ENCODE measurements at places on chromosomes 4 and X. TPM values are rescaled to one million over a fixed set of nuclear protein-coding genes. Genes with fewer than 3 reads are reported as not detected.

GRCh38 chr4:185122681-185123345 is 20.3 kb upstream of the SLC25A4 start:
- H3K27ac ChIP-seq: no peak overlapping the region
- peaks cover 4% of the 10 kb centered on the region for H3K27me3 ChIP-seq
- H3K4me1 ChIP-seq: peaks cover 34% of the 10 kb centered on the region
- no peaks in the 10 kb centered on the region for H3K36me3 ChIP-seq
- no peak overlapping the region for H3K4me3 ChIP-seq

DNA sequence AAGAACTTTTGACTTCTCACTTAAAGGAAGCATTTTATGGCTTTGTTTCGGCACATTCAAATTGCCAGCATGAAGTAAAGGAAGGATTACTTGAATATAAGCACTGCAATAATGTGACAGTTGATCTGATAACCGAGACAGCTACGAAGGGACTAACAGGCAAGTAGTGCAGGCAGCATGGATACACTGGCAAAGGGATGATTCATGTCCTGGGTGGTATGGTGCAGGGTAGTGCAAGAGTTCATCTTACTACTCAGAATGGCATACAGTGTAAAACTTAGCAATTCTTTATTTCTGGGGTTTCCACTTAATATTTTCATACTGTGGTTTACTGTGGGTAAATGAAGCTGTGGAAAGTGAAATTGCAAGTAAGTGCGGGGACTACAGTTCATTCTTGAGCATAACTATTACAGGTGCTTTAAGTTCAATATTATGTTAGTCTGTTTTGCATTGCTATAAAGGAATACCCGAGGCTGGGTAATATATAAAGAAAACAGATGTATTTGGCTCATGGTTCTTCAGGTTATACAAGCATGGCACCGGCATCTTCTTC is 611.8 kb downstream of the SPOCK3 start:
- no peaks in the 10 kb centered on the region for H3K36me3 ChIP-seq
- no peaks in the 10 kb centered on the region for H3K27me3 ChIP-seq
- DNase-seq: no peak
- H3K27ac ChIP-seq: no peak overlapping the region

Gene SGMS2
- total RNA-seq: 21.4 TPM

DNA sequence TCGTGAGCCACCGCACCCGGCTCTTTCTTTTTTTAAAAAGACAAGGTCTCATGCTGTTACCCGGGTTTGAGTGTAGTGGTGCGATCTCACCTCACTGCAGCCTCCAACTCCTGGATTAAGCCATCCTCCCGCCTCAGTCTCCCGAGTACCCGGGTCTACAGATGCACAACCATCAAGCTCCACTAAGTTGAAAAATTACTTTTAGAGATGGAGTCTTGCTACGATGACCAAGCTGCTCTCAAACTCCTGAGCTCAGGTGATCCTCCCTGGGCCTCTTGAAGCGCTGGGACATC is 2.0 kb downstream of the SLC25A6 start:
- peak overlapping the region; percentile 100 for H3K4me3 ChIP-seq
- H3K4me1 ChIP-seq: peaks cover 73% of the 10 kb centered on the region
- no peak for DNase-seq
- H3K27ac ChIP-seq: no peak overlapping the region

DNA sequence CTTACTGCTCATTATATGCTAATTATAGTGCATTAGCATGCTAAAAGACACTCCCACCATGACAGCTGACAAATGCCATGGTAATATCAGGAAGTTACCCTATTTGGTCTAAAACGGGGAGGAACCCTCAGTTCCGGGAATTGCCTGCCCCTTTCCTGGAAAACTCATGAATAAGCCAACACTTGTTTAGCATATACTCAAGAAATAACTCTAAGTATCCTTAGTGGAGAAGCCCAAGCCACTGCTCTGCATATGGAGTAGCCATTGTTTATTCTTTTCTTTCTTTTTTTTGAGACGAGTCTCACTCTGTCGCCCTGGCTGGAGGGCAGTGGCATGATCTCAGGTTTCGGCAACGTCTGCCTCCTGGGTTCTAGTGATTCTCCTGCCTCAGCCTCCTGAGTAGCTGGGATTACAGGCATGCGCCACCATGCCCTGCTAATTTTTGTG is 15.5 kb downstream of the NUDT6 start:
- H3K4me3 ChIP-seq: no peak overlapping the region
- DNase-seq: no peak
- H3K4me1 ChIP-seq: no peaks in the 10 kb centered on the region
- peaks cover 26% of the 10 kb centered on the region for H3K36me3 ChIP-seq
